ENCODE measurements at places on chromosomes 7 and 10.

DNA sequence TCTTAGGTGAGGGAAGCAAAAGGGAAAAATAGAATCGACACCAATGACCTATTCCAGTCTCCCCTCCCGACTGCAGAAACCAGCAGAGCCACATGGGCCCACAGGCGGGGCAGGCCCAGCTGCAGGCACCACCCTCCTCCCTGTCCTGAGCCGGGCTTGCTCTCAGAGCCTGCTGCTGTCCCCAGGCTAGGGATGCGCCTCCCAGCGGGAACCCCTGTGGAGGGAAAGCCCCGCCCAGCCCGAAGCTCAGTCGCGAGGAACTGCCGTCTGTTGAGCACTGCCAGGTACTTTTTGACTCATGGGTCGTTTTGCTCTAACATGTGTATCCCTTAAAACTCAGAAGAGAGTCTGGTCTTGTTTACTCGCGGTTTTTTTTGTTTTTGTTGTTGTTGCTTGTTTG is 124.5 kb upstream of the RET start:
- DNase-seq: no peak

DNA sequence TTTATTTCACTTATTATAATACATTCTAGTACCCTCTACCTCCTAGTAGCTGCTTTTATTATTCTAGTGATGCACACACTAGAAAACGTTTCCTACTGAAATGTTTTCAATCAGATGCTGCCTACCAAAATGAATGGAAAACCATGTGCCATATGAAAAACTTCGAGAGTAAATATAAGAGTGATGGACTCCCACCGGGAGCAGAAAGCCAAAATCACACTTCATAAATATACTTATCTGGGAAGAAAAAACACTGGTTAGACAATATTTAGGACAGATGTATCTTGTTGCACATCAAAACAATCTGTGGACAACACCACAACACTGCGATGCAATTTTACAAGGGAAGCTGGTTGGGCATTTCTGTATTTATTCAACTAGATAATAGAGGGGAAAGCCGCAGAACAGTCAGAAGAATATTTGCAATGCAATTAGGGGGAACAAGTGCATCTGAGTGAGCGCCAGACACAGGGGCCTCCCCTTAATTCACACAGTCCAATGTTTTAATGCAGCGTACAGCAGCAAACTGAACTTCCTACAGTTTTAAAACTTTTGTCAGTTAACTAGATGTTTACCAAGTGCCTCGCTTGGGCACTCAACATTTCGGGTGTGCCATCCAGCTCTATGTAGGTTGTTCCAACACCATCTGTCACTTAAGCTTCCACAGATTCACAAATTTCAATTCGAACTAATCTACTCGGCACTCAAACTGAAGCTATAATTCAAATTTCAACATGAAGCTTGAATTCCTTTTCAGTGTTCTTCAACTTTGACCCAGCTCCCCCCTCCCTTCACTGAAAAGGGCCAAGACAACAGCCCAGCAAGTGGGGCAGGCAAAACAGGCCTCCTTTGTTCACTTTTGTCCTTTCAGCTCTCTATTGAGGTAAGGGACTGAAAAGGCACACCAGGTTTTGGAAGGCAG is 7.4 kb downstream of the NRCAM start:
- DNase-seq: no peak

DNA sequence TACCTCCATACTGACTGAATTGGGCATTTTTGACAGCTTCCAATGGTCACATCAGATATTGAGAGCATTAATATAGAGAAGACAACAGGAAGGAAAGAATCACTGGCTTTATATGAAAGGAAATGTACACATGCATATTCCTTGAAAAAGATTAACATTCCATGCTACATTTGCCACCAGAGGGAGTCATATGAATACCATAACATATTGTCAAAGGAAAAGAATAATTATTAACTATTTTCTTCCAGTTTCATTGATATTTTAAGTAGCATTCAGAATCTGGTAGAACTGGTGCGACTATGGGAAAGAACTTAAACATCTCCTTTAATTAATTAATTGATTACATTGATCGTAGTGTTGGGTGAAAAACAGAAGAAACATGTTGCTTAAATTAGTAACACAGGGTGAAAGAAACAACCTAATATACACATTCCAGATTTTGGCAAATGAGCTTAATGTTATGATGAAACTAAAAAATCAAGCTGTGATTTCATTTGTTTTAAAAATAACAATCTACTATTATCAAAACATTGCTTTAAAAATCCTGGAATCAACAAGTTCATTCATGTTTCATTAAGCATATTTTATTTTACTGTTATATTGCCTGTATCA is 71.5 kb downstream of the GPR85 start:
- no peak for DNase-seq

GRCh38 chr10:87860156-87860795 is 3.1 kb downstream of the KLLN start:
- peak; percentile 88 for DNase-seq

GRCh38 chr7:6026011-6026819 is 5.0 kb upstream of the ANKRD61 start:
- peak; percentile 88 for DNase-seq

- DNase-seq: no peak
Measured at GRCh38 chr10:30192846-30193608, 133.6 kb upstream of the JCAD start.

GRCh38 chr7:55526770-55527169 is 45.5 kb downstream of the VOPP1 start:
- DNase-seq: peak; percentile 65

- peak; percentile 89 for DNase-seq
Measured at GRCh38 chr10:14659626-14660196, 115.0 kb downstream of the FAM107B start.

- DNase-seq: no peak
Measured at GRCh38 chr7:55533729-55534080, 38.6 kb downstream of the VOPP1 start.

- no peak for DNase-seq
Measured at GRCh38 chr7:68785036-68785435, 813.2 kb upstream of the AUTS2 start.

- peak; percentile 7 for DNase-seq
Measured at GRCh38 chr7:121126801-121127534, 138.5 kb downstream of the CPED1 start.

GRCh38 chr10:132270256-132270655 is 37.5 kb downstream of the STK32C start:
- DNase-seq: no peak

DNA sequence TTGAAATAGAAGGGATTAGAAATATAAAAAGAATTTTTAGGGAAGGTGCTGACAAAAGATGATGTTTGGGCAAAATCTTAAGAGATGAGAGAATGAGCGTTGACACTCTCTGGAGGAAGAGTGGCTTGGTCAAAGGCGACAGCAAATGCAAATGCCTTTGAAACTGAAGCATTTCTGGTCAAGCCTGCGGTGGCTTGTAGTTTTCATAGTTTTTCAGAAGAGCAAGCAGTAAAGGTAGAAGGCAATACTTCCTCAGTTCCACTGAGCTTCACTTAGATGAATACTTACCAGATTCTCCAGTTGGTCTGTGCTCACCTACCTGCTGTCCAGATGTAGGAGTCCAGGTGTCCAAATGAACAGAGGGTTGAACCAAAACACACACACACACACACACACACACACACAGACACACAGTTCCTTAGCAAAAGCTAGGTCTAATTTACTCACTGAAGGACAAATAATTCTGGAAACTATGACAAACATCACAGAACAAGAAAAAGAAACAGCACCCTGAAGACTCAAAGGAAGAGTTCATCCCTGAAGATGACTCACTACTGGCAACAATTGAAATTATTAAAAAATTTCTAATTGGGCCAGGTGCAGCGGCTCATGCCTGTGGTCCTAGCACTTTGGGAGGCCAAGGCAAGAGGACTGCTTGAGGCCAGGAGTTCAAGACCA is 12.1 kb upstream of the STK17A start:
- DNase-seq: no peak

DNA sequence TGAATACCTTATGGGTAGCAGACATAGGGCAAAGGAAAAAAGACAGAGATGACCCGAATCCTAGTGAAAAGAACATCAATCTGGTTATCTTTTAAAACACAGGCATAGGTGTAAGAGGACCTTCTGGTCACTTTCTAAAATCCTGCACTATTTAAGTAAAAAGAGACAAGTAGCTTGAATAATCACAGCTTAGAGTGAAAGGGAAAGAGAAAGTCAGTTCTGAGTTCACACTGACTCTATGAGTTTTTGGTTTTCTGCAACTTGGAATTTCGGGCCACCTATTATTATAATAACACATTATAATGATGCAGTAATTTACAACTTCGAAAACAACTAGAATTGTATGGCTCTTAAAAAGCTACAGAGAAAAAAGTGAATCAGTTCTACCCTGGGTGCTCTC is 247.8 kb downstream of the DOCK4 start:
- no peak for DNase-seq

DNA sequence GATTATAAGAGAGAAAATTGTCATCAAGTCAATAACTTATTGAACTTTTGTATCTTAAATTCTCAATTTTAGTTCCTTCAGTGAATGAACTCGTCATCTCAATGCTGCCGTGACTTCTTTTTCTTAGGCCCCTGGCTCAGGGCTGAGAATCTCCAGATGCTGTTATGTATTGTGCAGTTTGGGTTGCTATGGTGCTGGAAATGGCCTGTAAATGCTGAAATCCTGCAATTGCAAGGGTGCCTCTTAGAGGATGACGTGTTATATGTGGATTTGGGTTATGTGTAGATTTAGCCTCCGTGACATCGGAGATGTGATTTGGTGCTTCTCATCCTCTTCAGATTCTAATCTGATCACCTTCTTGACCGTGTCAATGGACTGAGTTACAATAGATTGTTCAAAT is 55.7 kb upstream of the ZRANB1 start:
- no peak for DNase-seq

- DNase-seq: no peak
Measured at GRCh38 chr10:132572545-132572937, 35.0 kb downstream of the INPP5A start.

GRCh38 chr10:47181052-47181849 is 118.7 kb upstream of the GDF10 start:
- peak; percentile 16 for DNase-seq

DNA sequence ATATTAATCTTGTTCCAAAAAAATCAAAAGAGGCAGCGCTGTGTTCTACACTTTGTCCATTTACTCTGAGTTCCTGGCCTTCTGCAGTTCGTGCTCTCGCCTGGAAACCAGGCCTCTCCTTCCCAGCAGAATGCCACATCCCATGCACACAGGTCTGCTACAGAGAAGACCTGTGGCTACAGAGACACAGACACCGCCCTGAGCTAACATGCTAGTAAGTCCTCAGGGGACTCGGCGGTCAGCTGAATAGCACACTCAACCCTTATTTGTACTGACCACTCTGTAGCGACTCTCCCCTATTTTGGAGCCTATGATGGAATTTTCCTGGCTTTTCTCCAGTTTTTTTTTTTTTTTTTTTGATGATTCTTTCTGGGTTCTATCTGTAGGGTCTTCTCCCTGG is 12.8 kb downstream of the CREB3L2 start:
- DNase-seq: no peak

DNA sequence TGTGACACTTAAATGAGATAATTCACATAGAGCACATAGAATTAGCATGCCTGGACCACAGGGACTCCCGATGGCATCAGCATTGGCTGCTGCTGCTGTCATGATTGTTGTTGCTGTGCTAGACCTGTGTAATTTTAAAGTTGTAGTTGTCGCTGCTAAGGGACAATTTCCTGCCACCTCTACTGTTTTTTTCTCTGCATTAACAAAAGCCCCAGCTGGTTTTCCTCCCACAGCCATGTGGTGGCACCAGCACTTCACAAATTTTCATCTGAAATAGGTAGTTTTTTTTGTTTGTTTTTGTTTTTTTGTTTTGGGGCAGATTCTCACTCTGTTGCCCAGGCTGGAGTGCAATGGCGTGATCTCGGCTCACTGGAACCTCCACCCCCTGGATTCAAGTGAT is 25.4 kb upstream of the PRXL2A start:
- DNase-seq: peak; percentile 73

- DNase-seq: no peak
Measured at GRCh38 chr7:39967406-39968161, 17.5 kb downstream of the CDK13 start.

GRCh38 chr10:17431871-17432311 is 22.5 kb downstream of the ST8SIA6 start:
- DNase-seq: peak; percentile 30

- peak; percentile 79 for DNase-seq
Measured at GRCh38 chr10:102455893-102456471, 4.6 kb upstream of the C10orf95 start.

DNA sequence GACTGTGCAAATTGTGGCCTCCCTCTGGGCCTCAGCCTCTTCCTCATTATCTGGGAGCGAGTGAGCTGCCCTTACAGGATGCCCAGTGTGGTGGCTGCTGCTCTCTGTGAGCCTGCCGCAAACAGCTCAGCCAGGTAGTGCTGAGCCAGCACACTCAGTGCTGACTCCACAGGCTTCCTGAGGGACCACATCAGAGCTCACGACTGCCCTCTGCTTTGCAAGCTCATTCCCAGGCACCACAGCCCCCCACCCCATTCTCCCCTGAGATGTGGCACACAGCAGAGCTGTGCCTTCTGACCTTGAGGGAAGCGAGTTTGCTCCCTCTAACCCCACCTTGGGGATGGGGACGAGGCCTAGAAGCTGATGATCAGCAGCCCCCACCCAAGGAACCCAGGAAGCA is 230.5 kb upstream of the PPP2R2D start:
- no peak for DNase-seq

DNA sequence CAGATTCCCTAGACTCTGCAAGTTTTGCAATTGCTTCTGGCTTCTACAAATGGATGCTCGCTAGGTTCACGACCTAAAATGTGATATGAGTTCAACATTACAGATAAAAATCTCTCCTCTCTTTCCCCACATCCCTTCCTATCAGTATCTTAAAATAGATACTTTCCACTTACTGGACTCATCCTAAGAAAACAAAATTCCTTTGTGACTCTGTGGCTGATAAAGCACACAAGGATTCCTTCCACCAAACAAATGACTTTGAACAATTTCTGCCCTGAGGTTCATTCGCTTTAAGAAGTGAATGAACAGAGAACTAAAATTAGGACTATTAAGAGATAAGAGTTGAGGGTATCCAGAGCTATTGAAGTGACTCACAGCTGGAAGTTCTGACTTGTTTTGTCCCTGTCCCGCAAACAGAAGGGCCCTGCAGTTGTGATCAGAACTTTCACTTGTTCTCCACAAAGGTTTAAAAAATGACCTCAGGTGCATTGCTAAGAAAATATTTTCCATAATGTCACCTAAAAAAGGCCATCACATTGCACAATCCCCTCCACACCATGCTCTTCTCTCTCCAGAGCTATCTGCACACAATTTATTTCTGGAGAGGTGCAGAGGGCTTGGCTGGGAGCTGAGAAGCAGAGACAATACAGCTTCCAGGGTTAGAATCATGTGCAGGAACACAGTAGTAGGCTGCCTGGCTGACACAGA is 96.1 kb downstream of the PIP4K2A start:
- no peak for DNase-seq

- DNase-seq: no peak
Measured at GRCh38 chr10:69911613-69912528, 110.2 kb downstream of the COL13A1 start.

DNA sequence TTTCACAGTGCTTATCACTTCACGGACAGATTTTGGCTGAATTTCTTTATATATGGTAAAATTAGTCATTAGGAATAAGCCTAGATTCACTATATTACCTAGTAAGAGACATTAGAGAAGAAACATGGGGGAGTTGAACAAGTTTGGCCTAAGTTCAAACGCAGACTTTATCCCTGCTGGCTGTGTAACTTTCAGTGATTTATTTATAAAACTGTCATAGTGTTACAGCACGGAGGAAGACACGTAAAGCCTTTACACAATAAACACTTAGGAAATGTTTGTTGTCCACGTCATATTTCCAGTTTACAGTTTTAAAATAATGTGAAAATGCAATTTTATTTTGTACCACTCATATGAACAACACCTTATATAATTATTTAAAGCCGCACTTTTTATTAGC is 661.5 kb downstream of the MAGI2 start:
- DNase-seq: no peak

GRCh38 chr7:12803542-12803941 is 116.1 kb downstream of the ARL4A start:
- no peak for DNase-seq
